ENCODE measurements at places on chromosomes 5 and 9.
A peak's percentile ranks its signal among the peaks of the same experiment; 100 is the strongest.

DNA sequence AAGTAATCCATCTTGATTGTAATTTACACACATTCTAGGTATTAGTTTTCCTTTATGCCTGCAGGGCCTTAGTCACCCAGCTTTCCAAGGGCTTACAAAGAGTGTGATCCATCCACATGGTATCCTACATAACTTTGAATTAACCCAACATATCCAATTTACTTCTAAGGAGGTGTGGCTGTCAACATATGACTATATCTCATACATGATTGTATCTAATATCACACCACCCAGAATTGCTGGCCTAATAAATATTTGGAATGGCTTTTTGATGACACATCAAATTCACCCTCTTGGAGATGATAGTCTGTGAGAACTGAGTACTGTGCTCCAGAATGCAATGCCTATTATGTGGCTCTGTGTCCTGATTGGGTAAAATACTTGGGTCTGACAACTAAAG is 363.3 kb upstream of the GRIN3A start:
- no peak for DNase-seq

DNA sequence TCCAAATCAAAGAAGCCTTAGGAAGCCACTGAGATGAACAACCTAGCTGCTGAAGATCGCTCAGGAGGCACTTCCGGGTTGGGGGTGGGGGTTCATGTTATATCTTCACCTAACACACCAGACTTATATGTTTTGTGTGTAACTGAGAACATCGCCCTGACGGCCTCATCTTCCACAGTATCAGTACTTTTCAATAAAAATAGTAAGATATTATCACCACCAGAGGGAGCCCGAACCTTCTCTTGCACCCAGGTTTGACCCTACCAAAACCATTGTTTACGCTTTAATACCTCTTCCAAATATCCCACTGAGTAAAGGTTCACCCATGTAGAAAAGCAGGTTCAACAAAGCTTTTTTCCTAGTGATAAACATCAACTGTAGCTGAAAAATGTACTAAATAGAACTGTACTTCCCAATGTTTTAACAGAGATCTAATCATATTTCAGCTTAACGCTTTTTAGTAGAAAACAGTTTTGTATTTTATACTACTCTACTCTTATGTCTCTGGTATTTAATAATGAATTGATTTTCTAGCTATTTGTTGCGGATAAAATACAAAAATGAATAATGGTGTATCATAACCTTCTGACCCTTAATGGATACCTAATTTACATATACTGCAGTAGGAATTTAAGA is 244.0 kb downstream of the EPB41L4A start:
- no peak for DNase-seq

DNA sequence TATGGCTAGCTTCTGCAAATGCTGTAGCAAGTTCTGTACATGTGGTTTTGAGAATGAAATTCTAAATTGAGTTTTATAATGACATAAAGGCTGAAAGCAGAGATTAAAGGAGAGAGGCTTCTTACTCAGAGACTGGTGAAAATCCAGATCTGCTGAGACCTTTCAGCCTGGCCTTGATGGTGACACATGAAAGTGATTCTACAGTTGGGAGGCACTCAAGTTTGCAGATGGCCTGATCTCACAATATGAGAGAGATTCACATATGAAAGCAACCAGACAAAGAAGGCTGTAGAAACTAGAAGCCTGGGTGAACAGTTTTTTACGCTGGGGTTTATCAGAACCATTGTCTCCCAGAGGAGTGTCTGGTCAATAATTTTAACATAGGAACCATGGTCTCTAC is 49.0 kb downstream of the RAB3C start:
- no peak for DNase-seq

DNA sequence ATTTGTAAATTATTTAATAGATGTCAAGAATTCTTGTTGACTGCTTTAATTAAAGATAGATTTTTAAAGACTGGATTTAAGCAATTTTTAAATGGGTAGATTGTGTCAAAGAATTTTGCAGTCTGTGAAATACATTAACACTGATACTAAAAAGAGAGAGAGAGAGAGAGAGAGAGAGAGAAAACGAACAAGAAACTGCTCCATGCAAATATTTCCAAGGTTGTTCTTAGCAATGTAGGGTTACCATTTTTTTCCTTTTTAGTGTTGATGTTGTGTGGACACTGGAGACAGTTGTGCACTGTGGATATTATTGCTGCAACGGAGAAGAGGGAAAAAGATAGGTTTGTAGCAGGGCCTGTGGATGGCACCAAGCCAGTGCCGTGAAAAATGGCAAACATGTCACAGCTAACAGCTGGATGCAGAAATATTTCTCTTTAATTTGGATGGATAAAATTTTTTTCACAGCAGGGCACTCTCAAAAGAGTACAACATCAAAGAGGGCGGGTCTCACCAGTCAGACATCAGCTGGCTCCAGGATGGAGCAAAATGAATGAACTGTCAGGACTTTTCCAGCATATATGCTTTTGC is 58.2 kb downstream of the PRDM6 start:
- no peak for DNase-seq

- no peak for DNase-seq
Observed at GRCh38 chr9:96187151-96187555, 114.8 kb downstream of the HSD17B3 start.

- DNase-seq, result no peak
Observed at GRCh38 chr5:1658665-1659064, 134.9 kb upstream of the LPCAT1 start.

DNA sequence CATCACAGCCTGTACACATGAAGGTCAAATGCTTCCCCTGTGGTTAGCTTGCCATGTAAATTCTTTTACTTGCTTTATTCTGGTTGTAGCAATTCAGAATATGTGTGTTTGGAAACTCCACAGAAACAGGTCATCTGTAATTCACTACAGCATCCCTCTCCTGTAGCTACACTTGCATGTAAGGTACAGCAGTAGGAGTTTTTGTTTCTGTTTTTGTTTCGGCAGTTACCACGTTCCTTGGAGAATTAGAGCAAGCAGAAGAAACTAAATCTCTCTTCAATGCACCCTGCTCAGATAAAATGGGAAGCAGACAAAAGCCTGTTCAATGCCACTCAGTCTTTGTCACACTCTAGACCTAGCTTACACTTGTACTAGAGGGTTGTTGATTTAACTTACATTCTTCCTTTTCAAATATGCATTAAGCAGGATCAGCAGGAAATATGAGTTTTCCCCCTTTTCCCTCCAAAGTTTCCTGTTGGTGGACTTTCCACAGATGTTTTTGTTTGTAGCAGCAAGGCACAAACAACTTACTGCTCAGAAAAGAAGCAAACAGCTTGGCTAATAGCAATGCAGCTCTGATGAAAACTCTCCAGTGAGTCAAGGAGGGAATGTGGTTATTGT is 80.9 kb downstream of the YIPF5 start:
- no peak for DNase-seq

- no peak for DNase-seq
Observed at GRCh38 chr9:85213650-85214607, 527.8 kb downstream of the AGTPBP1 start.

DNA sequence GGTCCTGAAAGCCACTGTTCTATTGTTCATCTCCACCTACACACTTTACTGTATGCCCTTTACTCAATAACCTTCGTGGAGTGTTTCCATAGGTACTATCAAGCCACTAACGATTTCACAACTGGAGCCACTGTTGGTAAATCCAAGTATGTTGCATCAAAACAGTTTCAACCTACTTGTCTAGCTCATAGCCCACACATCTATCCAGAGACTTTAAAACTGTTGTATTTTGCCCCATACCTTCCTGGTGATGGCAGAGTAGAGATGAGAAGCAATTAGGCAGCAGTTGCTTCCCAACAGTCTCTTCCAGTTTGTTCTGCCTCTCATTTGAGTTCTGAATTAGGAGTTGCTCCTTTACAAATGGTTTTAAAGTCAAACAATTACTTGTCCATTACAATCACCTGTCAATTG is 607 bp downstream of the FAXDC2 start:
- DNase-seq, result no peak

DNA sequence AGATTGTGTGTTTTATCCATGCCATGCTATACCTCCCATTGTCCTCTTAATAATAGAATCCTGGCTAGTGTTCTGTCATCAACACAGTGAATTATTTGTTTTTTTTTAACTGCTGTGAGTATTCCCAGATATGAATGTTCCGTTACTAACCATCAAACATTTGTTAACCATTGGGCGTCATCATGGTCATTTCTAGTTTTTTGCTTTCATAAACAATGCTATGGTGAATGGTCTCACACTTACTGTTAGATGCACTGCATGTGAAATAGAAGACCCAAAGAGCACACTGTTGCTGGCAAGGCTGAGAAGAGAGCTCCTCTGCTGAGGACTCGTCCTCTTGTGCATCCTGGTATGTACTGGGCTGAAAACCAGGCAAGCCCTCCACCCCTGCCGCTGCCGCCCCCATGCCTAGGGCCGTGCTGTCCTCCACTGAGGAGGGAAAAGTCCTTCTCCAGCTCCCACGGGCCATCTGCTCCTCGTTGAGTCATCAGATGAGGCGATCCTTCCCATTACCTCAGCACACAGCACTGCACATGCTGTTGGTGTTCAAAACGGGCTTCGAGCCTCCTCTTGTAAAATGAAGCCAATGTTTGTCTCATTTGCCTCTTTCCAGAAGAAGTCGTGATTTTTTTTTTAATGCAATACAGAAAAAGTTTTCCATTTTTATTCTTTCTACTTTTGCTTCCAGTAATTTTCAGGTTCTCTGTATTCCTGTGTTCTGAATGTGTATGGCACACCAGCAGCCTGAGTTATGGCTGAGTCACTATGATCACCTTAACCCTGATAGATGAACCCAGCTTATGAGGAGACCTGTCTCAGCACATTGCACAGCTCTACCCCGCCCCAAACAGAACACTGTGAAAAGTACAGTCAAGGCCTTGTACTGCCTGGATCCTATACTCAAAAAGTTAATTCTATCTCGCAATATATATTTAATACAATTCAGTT is 219.0 kb downstream of the AOPEP start:
- no peak for DNase-seq

DNA sequence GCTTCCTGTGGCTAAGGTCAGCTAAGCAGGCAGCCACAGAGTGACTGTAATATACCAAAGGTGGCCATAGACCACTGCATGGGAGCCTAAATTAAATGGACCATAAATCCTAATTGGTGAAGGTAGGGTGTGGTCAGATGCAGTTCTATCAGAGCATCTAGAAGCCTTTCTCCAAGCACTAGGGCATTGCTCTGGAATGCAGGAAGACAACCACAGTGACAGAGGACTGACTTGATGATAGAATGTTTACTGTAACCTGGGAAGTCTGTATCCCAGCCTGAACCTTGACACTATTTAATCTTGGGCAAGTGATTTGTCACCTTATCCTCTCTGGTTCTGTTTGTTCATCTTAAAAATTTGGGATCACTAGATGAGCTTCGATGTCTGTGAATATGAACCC is 2.3 kb downstream of the FBXO38 start:
- no peak for DNase-seq

GRCh38 chr5:146076028-146076427 is 29.3 kb downstream of the PLAC8L1 start:
- no peak for DNase-seq

- DNase-seq, result no peak
Observed at GRCh38 chr5:10652606-10653005, 88.7 kb downstream of the ANKRD33B start.

- no peak for DNase-seq
Observed at GRCh38 chr5:148259288-148259687, 9.3 kb upstream of the SPINK13 start.

DNA sequence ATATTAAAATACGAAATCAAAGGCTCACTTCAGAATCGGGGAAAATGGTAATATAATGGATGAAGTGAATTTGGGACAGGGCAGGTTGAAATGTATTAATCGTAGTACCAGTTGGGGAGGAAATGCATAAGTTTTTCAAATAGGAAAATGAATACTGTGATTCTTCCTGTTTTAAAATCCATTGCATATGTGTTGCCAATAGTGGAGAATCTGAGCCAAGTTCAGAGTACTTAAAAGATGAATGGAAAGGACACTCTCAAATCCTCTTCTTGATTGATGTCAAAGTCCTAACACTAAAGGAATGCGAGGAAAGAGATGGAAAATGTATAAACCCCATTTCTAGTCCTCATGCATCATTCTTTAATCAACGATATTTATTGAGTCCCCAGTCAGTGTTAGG is 160.9 kb upstream of the CCNG1 start:
- DNase-seq, result no peak

- no peak for DNase-seq
Observed at GRCh38 chr5:107604990-107605389, 65.7 kb downstream of the EFNA5 start.

DNA sequence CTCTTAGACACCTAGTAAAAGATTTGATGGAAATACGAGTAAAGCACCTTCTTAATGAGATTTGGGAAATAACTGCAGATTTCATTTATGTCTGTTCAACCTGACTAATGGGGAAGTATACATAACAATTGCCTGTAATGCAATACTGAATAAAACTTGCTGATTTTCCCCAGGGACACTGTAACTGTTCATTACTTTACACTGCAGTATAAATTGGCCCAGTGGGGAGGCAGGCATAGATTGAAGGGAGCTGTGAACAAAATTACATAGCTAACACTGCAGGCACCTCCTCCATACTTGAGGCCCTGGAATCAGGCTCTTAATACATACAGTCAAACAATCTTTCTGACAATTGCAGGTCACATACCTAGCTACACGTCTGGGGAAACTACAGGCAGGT is 216.2 kb downstream of the PTPRD start:
- no peak for DNase-seq

GRCh38 chr5:3362606-3362910 is 233.1 kb upstream of the IRX1 start:
- no peak for DNase-seq

DNA sequence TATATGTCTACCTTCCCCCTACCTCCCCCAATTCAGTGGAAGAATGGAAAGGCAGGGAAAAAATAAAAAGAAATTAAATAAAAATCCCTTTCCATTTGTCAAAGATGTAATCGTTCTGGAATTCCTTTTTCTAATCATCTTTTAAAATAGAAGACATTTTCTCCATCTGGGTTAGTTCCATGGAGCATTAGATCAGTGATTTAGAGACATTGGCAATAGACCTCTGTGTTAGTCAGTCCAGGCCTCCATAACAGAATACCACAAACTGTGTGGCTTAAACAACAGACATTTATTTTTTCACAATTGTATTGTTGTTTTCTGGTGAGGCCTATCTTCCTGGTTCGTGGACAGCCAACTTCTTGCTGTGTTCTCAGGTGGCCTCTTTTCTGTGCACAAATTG is 516.6 kb upstream of the DAB2 start:
- no peak for DNase-seq

GRCh38 chr9:138013836-138014562 is 136.4 kb downstream of the CACNA1B start:
- DNase-seq, result no peak

DNA sequence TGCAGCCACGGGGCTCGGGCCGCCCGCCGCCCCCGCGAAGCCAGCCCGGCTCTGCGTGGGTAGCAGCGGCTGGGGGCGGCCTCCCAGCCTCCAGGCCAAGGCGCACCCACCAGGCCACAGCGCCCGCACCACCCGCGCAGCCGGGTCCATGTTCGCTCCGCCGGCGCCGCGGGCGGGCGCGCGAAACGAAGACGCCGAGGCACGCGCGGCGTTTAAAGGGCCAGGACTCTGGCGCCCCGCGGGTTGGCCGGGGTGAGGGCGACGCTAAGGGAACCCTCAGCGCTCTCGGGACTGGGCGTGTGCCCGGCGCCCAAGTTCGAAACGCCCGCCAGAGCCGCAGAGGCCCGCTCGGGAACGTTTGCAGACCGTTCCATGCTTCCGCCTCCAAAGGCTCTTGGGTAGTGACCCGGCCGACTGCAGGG is at the start of gene PTGES2:
PTGES2 (minus strand) TSS at position 162 of the 422 bp plus-strand sequence; CDS start at position 150, 12 bp downstream.
- peak; percentile 76 for DNase-seq

GRCh38 chr9:100087218-100087617 is 11.6 kb downstream of the ERP44 start:
- no peak for DNase-seq

Data from stimulated activated CD4-positive, alpha-beta T cell treated with anti-CD3 and anti-CD28 coated beads, Interleukin-12 subunit alpha, Interleukin-12 subunit beta, amount 100 ng/mL, for 4 hours (primary cell).